IMR-90 (cell line): ENCODE measurements at places on chromosomes 16 and 17. TPM values are rescaled to one million over a fixed set of nuclear protein-coding genes. Genes with fewer than 3 reads are reported as not detected.

Gene SPIRE2
- 0.56 and 0.72 TPM in 2 replicates for total RNA-seq

Gene HASPIN
- 3.9 and 4.3 TPM in 2 replicates for total RNA-seq

Gene CD300H
- total RNA-seq, result not detected in 2 replicates

Gene CCL5
- total RNA-seq, result not detected in 2 replicates

Gene LITAFD
- total RNA-seq, result not detected in 2 replicates

Gene DLX4
- not detected in 2 replicates for total RNA-seq

Gene ASIC2
- under 0.01 TPM in 1 of 2 replicates, not detected in the other for total RNA-seq

Gene C17orf67
- 0.18 and 0.56 TPM in 2 replicates for total RNA-seq

Gene SCRN2
- 14.7 and 17.2 TPM in 2 replicates for total RNA-seq

Gene SOX15
- total RNA-seq, result 0.18 and 0.28 TPM in 2 replicates

Gene CDH3
- total RNA-seq, result not detected in 2 replicates

Gene PROCA1
- 0.28 and 0.36 TPM in 2 replicates for total RNA-seq

Gene TMEM220
- total RNA-seq, result 1.1 and 1.7 TPM in 2 replicates

Gene CDH16
- not detected in 2 replicates for total RNA-seq

Gene HIGD1B
- total RNA-seq, result not detected in 2 replicates

Gene ARHGAP23
- total RNA-seq, result 9.3 and 17.8 TPM in 2 replicates

Gene KRTAP9-8
- total RNA-seq, result not detected in 2 replicates

Gene BRIP1
- total RNA-seq, result 19.7 and 34.4 TPM in 2 replicates

Gene HBM
- not detected in 2 replicates for total RNA-seq

Gene SAMD14
- total RNA-seq, result 1.4 TPM in 2 replicates

Gene MYLK3
- under 0.01 TPM in 2 replicates for total RNA-seq

Gene SPNS3
- 0.18 TPM in 1 of 2 replicates, not detected in the other for total RNA-seq

Gene CES3
- total RNA-seq, result under 0.01 TPM in 1 of 2 replicates, not detected in the other

Gene SLC2A4
- total RNA-seq, result under 0.01 TPM in 1 of 2 replicates, not detected in the other

Gene NOS2
- total RNA-seq, result under 0.01 TPM in 1 of 2 replicates, not detected in the other

Gene GPR139
- total RNA-seq, result not detected in 2 replicates

Gene P2RX1
- not detected in 2 replicates for total RNA-seq

Gene ALOX15B
- total RNA-seq, result not detected in 2 replicates

Gene CNEP1R1
- 22.0 and 38.6 TPM in 2 replicates for total RNA-seq

Gene SLC12A3
- not detected in 2 replicates for total RNA-seq

Gene FAM171A2
- 3.1 and 3.2 TPM in 2 replicates for total RNA-seq

Gene GNG13
- not detected in 2 replicates for total RNA-seq

Gene CTRL
- total RNA-seq, result 0.18 and 0.28 TPM in 2 replicates

Gene ARHGDIG
- total RNA-seq, result 0.36 TPM in 1 of 2 replicates, not detected in the other

Gene TBX21
- total RNA-seq, result not detected in 2 replicates

Gene DNAH3
- total RNA-seq, result not detected in 2 replicates

Gene CCL16
- total RNA-seq, result not detected in 2 replicates

Gene UMOD
- not detected in 2 replicates for total RNA-seq

Gene ITGAX
- 0.18 TPM in 1 of 2 replicates, not detected in the other for total RNA-seq

Gene EME2
- 1.3 and 1.4 TPM in 2 replicates for total RNA-seq

Gene KRTAP3-2
- total RNA-seq, result not detected in 2 replicates

Gene ZFHX3
- total RNA-seq, result 1.4 and 2.2 TPM in 2 replicates

Gene INCA1
- under 0.01 and 0.18 TPM in 2 replicates for total RNA-seq

Gene ADPRM
- 10.3 and 12.2 TPM in 2 replicates for total RNA-seq

Gene TMEM92
- 0.18 and 0.28 TPM in 2 replicates for total RNA-seq

Gene CYGB
- total RNA-seq, result 1.3 and 1.7 TPM in 2 replicates

Gene TBC1D3E
- total RNA-seq, result not detected in 2 replicates

Gene SLC25A39
- total RNA-seq, result 49.1 and 49.2 TPM in 2 replicates
